ENCODE measurements at places on chromosomes 13 and 19. TPM values are rescaled to one million over a fixed set of nuclear protein-coding genes. Genes with fewer than 3 reads are reported as not detected.
A peak's percentile ranks its signal among the peaks of the same experiment; 100 is the strongest.

DNA sequence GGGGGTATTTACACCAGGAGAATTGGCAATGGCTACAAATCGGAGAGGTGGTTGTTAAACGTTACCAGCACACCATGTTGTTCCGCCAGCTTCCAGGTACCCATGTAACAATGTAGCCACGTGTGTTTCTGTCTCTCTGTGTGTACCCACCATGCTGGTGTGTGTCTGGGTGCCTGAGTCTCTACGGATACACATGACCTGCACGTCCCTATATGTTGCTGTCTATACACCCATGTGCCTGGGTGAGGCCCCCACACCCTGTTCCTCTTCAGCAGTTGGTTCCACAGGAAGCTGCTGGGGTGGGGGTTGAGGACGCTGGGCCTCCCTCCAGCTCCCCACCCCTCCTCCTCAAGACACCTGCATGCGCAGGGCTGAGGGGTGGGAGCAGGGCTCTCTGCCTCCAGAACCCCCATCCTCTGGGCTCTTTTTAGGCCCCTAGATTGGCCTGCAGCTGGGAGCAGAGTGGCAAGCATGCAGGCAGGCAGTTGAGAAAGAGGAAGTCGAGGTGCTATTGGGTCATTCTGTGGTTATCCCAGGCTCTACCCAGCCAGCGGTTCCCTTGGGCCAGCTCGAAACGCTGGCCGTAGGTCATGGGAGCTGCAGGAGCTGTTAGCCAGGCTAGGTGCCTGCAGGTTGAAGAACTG lies at the start of gene ARHGEF18:
Gene ARHGEF18, plus strand, starts transcription at position 351 of the 644 bp plus-strand sequence. CDS start 13,954 bp downstream, outside the sequence.
- DNase-seq, result peak; percentile 72

CRX gene
- total RNA-seq, result not detected

- no peak for DNase-seq
Measured at GRCh38 chr19:49117677-49118564, 1.0 kb downstream of the C19orf73 start.

DNA sequence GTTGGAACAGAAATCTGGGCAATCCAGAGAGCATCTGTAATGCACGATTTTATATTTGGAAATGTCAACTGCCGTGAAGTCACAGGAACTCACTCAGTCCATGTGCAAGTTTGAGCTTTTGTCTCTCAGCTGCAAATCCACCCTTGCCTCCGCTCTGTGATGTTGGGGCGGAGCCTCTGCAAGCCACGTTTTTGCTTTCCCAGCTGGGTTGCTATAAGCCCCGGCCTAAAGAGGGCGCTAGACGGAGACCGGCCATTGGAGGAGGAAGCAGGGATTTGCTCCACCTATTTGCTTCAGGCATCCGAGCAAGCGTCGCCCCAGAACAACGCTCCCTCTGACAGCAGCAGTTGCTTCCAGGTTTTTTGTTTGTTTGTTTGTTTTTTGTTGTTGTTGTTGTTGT lies 56.2 kb downstream of the TRPM4 start:
- no peak for DNase-seq

GRCh38 chr13:50318887-50319286 lies 303.6 kb downstream of the KCNRG start:
- no peak for DNase-seq

SELENOV gene
- total RNA-seq, result not detected

Measured in CD4-positive, alpha-beta memory T cell (primary cell).